ENCODE measurements at places on chromosomes 2 and 18.

DNA sequence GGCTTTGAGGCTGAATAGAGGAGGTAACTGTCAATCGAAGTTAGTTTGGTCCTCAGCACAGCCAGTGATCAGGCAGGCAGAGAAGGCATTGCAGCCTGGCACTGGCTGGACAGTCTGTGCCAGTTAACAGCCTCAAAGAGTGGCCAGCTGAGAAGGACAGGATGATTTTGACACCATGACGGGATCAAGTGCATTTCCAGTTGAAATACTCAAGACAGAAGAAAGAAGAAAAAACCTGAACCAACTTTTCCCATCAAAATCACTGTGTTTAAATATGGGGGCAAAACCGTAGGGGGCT is 96.7 kb upstream of the ZCCHC2 start:
- no peak for DNase-seq

DNA sequence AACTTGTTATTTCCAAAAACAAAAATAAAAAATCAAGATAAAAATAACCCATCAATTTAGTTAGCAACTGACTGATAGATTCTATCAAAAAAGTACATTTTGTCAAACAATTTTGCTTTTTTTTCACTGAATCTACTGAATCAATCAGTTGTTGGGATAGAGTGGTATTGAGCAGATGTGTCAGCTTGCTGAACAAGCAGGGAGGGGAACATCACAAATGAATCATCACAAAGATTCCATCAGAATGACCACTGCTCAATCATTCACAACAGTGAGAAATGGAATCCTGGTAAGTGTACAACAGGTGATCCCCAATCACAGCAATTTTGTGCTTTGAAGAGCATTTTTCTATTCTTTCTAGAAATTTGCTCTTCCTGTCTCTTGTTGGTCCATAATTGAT is 12.3 kb upstream of the SLC14A2 start:
- DNase-seq: no peak

DNA sequence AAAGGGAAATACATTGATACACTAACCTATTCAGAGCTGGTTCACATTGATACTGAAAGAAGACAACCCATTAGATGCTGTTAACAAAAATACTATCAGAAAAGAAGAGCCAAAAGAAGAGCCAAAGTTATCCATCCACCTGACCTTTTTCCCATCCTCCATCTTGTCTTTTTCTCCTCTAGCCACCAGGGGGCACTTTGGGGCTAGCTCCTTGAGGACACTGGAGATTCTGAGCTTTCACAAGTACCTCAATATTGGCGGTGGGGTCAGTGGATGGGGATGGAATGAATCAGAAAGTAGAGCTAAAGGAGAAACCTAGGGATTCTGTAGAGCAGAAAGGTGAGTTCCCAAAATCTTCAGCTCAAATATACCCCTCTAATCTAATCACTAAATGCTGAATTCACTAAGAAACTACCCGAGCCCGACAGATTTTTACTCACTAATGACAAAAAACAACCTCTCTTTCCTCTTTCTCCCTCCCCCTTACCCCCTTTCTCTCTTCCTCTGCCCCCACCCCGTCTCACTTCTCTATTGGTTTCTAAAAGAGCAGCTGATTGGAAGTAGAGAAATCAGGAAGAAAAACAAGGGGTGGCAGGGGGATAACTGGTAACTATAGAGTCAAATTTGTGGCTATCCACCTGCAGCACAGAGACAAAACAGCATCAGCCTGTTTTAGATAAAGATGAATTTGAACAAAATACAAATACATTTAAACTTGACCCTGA is 203.3 kb downstream of the TCF4 start:
- DNase-seq: no peak

- peak; percentile 9 for DNase-seq
Observed at GRCh38 chr18:23259701-23260681, 124.7 kb downstream of the CABLES1 start.
